ENCODE measurements at places on chromosomes 3 and 15. TPM values are rescaled to one million over a fixed set of nuclear protein-coding genes. Genes with fewer than 3 reads are reported as not detected.

The ACKR2 gene
- total RNA-seq = 6.2 TPM

The SMCO1 gene
- total RNA-seq = not detected

The MST1 gene
- total RNA-seq = 94.1 TPM

The ABI3BP gene
- total RNA-seq = 129 TPM

The MUC4 gene
- not detected for total RNA-seq

The CCDC80 gene
- 278 TPM for total RNA-seq

The SLC24A5 gene
- total RNA-seq = not detected

The IL17RB gene
- total RNA-seq = not detected

The ZNF619 gene
- 7.3 TPM for total RNA-seq

The CALML4 gene
- 8.6 TPM for total RNA-seq

The SCG3 gene
- total RNA-seq = not detected

The NR2E3 gene
- 0.24 TPM for total RNA-seq

The GP5 gene
- total RNA-seq = not detected

GRCh38 chr15:68228143-68228970, 1.2 kb downstream of the CLN6 start:
- no peak for DNase-seq

- DNase-seq = no peak
Measured at GRCh38 chr3:158804441-158804840, 2.6 kb downstream of the MFSD1 start.

GRCh38 chr15:37056177-37057121, 43.9 kb downstream of the MEIS2 start:
- no peak for DNase-seq

DNA sequence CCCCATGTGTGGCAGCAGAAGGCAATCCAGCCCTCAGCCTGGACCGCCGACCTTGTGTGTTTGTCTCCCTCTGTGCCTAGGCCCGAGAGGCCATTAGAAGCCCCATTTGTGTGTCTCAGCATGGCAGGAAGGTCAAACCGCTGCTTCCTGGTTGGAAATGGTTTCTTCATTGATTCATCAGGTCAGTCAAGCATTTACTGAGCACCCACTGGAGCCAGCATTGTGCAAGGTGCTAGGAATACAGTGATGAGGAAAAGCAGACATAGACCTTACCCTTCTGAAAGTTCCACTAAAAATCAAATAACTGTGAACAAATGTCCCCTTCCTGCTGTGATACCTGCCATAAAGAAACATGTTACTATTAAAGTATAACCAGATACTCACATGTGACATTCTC, 265.9 kb upstream of the CTDSPL start:
- no peak for DNase-seq

DNA sequence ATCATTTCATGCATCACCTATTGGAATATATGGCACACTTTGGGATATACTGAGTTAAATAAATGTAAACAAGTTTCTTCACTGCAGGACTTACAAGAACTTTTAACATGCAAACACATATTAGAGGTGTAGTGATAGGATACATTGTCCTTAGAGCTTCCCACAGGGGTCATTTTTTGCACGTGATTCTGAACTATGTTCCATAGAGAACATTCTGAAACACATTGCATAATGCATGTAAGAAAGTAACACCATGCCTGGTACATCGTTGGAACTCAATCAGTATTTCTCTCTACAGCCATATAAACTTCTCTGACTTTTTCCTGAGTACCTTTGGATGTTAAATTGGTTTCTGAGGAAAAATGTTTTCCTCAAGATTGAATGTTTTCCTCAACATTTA, 28.3 kb downstream of the MRAS start:
- DNase-seq = no peak

DNA sequence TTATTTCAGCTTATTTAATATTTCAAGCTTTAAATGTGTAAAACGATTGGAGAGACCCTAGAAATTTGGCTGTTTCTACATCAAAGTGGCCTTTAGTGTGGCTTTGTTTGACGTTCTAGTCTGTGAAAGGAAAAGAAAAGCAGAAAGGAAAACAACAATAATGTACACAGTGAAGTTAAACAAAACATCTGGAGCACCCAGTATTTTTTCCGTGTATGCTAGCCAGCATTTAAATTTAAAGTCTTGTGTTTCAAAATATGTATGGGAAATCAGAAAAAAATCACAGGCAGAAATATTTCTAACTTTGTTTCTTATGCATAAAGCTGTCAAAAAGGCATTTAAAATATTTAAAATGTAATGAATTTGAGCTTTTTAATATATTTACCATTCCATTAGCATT, 218.1 kb downstream of the NAALADL2 start:
- no peak for DNase-seq

DNA sequence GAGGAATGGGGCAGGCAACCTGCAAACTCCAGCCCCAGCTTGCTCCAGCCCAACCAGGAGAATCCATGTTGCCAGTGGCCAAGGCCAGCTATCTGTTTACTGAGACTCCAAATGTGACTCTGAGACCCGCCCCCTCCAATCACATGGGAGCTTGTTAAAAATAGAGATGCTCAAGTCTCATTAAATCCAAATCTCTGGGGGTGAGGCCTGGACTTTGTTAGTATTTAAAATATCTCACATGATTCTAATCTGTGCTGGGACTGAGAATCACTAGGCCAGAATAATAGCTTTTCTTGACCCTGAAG, 224.2 kb upstream of the TBL1XR1 start:
- no peak for DNase-seq

DNA sequence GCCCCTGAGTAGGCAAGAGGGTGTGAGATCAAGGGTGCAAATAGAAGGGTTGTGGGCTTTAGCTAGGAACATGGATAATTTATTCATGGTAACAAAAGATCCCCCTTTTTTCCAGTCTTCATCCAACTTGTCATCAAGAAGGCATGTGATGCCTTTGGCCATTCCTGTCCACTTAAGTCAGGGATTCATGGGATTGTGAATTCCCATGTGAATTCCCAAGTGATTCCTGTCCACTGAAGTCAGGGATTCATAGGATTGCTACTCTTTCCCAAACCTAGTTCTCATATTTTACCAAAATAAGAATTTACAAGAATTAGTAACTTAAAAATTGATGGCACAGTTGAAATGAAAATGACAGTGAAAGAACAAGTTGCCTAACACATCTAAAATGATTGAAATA, 40.8 kb downstream of the HMG20A start:
- no peak for DNase-seq

- no peak for DNase-seq
Measured at GRCh38 chr3:125200731-125201139, 11.8 kb downstream of the SLC12A8 start.

- DNase-seq = no peak
Measured at GRCh38 chr15:63998489-63998888, 47.8 kb downstream of the DAPK2 start.

DNA sequence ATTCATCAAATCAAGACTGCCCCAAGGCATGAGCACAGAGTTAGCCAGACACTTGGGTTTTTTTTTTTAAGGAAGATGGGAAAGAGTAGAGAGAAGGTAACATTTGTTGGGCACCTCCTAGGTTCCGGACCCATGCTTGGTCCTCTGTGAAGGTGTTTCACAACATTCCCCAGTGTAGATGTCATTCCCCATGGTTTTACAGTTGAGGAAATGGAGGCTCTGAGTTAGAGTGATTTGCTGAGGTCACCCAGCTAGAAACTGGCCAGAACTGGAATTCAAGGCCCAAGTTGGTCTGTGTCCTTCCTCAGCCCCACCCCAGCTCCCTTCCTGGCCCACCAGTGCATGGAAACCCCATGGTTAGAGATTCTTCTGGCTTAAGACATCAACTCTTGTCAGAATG, 19.9 kb downstream of the WNT7A start:
- DNase-seq = no peak

DNA sequence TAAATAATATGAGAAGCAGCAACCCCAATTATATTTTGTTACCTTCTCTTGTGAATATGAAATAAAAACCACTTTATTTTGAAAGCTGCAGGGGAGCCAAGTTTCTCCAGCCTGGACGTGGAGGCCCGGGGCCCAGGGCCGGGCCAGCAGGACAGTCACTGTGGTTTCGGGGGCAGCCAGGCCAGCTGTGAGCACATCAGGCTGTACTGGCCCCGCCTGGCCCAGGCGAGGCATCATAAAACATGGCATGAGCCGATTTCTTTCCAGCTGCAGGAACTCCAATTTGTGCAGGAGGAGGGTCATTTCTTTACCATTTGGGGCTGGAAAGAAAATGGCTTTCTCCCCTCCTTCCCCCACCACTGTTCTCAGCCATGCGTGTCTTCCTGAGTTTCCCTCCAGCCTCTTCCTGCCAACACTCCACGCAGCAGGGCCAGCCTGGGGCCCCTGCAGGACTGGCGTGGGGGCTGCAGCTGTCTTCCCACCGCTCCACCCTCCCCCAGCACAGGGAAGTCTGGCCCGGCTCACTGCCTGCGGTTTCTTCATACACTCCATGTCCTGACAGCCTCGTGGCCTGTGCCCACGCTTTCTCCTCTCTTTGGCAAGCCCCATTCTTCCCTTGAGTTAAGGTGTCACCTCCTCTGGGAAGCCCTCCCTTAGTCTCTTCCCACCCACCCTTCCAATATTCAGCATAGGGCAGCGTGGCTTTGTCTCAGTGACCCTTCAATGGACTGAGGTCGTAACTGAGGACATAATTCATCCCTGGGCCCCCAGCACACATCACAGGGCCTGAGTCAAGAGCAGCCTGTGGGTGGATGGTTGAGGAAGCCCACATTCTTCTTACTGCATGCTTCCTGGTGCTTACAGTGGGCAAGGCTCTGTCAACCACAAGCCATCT, 135.8 kb downstream of the CHSY1 start:
- DNase-seq = no peak

GRCh38 chr3:157921811-157922210, 184.4 kb downstream of the SHOX2 start:
- no peak for DNase-seq

- DNase-seq = no peak
Measured at GRCh38 chr3:19365471-19365870, 217.2 kb downstream of the KCNH8 start.

- DNase-seq = no peak
Measured at GRCh38 chr15:48962662-48963523, 826 bp downstream of the SHC4 start.

DNA sequence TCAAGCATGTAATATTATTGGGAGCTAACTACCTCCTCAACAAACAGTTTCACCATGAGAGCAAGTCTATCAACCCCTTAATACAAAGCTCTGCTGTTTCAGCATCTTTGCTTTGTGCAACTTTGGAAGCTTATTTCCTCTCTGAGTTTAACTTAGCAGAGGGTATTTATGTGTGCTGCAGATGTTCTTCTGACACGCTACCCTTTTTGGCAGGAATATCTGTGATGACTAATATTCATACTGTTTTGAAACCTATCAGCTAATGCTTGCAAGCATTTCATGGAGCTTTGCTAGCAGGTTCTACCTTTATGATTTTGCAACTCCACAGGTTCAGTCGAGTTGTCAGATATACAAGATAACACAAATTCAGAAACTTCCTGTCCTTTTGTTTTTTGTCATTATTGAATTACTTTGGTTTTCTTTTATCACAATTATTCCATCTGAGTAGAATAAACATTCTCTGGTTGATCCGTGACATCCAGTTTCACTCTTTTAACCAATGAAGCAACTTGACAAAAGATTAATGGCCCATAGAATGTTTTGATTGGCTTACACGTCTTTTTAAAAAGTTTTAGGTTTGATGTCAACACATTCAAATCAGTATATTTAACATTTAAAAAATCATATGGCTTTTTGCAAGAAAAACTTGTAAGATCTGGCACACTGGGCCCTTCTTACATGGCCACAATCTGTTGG, 1.7 kb upstream of the SLC9A9 start:
- no peak for DNase-seq

DNA sequence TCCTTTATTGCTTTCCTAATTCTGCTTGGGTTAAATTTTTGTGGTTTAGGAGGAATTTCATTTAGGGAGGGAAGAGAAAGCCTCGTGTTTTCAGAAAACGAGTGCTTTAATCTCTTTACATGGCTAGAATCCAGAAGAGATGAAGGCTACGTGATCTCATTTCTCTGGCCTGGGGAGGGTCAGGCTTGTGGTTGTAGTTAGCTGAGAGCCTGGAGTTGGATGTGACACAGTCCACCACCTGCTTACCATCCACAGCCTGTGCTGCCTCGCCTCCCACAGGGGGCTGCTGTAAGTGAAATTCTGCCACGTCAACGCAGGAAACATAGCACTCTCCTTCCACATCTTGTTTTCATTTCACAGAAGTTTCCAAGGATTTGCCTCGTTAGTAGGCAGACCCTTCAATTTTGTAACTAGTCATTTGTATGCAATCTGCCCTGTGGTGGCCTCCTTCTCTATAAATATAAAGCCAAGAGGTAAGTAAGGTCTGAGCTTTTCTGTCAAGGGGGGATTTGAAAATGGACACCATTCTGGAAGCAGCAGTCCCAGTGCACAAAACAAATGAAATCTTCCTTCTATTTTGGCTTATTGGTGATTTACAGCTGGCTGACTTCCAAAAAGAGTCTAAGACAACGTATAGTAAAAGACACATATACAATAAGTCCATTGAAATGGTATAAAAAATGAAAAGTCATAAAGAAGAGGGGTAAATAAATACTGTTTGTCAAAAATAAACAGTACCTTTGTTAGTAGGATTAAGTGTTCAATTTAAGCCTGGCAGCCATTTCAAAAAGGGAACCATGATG, 3.4 kb downstream of the GXYLT2 start:
- no peak for DNase-seq

DNA sequence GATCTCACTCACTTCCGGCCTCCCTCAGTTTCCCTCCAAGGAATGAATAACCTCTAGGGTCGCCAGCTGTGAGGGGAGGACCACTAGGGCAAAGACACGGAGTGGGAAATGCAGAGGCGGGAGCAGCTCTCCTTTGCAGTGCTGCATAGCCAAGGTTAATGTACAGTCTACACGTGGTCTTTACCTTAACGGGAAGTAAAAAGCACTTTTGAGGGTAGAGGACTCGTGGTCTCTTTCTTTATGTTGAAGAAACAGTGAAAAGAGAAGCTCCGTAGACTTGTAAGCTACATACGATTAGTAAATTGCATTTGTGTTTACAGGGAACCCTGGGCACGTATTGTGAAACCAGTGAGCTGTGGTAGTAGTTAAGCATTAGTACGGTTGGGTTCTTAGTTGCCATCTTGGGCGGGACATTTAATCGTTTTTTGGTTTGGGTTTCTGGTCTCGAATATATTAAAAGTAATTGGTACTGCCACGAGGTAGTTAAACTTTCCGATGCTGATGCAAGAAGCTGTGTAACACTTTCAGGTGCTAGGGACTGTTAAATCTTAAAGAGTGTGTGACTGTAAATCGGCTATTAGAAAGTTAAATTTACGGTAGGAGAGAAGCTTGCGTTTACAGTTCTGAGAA, 828 bp downstream of the U2SURP start:
- no peak for DNase-seq

GRCh38 chr3:114499976-114500375, 206.1 kb downstream of the TIGIT start:
- DNase-seq = no peak

- no peak for DNase-seq
Measured at GRCh38 chr15:31508656-31509055, 182.0 kb downstream of the KLF13 start.

DNA sequence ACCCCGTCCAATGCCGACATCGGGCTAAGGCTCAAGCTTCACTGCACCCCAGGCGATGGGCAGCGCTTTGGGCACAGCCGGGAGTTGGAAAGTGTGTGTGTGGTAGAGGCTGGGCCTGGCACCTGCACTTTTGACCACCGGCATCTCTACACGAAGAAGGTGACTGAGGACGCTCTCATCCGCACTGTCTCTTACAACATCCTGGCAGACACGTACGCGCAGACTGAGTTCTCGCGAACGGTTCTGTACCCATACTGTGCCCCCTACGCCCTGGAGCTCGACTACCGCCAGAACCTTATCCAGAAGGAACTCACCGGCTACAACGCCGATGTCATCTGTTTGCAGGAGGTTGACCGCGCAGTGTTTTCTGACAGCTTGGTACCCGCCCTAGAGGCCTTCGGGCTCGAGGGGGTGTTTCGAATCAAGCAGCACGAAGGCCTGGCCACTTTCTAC, 1.0 kb downstream of the PDE12 start:
- DNase-seq = no peak
